Activated T-helper 2 cell treated with anti-CD3 and anti-CD28 coated beads, Interferon-gamma antibody, Interleukin-2, Interleukin-4, amounts not matched to agents 10 μg/mL and 5 μg/mL and 100 μg/mL, durations not matched to agents 14 hours and 24 hours and 36 hours (primary cell): ENCODE measurements at places on chromosomes 1 and 21. TPM values are rescaled to one million over a fixed set of nuclear protein-coding genes. Genes with fewer than 3 reads are reported as not detected.
A peak's percentile ranks its signal among the peaks of the same experiment; 100 is the strongest.

GRCh38 chr1:213647864-213648650 lies 339.7 kb upstream of the PROX1 start:
- no peak for DNase-seq

DNA sequence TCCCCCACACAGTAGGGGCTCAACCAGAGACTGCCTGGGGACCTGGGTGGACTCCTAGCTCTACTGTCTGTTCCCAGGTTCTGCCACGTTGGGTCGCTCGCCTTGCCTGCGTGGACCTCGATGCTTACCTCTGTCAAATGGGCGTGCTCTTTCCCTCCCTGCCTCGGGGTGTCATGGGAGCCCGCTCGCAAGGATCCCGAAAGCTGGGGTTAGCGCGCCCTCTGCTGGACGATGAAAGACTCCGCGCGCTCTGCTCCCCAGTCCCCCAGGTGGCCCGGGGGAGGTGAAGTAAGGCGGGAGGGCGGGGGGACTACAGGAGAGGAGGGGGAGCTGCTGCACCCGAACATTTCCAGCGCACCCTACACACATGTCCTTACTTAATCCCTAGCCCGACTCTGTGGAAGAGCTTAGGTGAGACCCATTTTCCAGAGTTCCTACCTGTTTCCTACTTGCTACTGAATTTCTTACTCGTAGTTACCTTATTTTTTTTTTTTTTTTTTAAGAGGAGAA lies 2.3 kb upstream of the BSND start:
- DNase-seq = peak; percentile 70

GRCh38 chr1:223211323-223211985 lies 68.4 kb upstream of the TLR5 start:
- DNase-seq = no peak

DNA sequence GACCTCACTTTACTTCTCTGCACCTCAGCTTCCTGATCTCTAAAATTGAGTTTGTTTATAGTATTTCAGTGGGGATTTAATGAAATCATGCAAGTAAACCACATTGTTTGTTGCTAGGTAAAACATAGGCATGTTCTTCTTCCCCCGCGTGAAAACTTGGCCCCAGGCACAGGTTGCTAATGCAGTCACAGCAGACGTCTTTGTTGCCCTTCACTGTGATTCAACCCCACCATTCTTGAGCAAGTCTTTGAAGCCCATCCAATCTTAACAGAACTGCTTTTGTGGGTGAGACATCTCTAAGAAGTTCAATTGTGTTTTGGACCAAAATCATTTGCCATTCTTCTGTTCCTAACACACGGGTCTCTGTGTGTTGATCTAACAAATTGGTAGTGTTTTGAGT lies 185.5 kb downstream of the ZNF281 start:
- no peak for DNase-seq

DNA sequence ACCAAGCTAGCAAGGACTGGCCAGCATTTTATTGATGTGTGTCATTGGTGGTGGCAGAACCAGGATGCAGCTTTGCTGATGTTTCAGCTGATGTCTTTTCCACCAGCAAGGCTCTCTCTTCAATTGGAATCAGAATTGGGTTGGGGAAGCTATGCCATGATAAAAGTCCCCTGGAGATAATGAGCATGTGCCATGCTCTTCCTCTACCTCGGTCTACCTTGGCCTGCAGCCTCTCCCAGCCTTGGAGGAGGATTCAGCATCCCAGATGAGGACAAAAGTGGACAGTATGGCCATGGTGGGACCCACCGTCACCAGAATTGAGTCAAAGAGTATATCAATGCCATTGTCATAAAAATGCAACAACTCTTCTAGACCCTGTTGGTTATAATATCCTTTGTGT lies 8.6 kb downstream of the AVPR1B start:
- DNase-seq = no peak

NTRK1 gene
- total RNA-seq = 252 and 253 TPM in 2 replicates

SLC5A3 gene
- total RNA-seq = 41.0 and 41.2 TPM in 2 replicates

RHEX gene
- total RNA-seq = not detected in 2 replicates

OR2T2 gene
- total RNA-seq = not detected in 2 replicates
